ENCODE measurements at places on chromosomes 7 and 10.

DNA sequence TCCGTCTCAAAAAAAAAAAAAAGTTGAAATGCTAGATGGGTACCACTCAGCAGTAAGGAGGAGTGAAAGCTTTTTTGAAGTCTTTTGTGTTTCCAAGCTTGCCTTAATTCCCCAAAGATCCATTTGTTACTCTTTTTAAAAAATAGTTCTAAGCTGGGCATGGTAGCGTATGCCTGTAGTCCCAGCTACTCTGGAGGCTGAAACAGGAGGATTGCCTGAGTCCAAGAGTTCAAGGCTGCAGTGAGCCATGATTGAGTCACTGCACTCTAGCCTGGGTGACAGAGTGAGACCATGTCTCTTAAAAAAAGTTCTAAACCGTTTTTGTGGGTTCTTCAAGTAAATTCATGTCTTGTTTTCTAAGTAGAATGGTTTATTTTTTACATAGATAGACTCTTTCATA is 5.3 kb downstream of the TBC1D12 start:
- no peak for DNase-seq

DNA sequence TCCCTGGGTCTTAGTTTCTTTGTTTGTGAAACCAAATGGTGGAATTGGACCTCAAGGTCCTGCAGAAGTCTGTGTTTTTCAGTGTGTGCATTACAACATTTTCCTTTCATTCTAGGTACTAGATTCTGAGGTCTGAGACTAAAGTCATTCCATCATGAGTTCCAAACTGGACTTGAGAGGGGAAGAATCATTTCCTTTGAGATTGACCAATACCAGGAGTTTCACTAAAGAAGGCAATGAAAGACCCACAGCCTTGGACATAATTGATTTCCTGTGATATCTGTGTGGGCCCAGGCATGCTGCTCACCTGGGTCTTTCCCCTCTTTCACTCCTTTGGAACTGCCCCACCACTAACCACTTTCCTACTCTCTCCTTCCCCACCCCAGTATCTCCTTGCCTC is 18.2 kb downstream of the TAS2R41 start:
- no peak for DNase-seq

GRCh38 chr7:117041007-117041406 is 87.7 kb downstream of the ST7 start:
- no peak for DNase-seq

DNA sequence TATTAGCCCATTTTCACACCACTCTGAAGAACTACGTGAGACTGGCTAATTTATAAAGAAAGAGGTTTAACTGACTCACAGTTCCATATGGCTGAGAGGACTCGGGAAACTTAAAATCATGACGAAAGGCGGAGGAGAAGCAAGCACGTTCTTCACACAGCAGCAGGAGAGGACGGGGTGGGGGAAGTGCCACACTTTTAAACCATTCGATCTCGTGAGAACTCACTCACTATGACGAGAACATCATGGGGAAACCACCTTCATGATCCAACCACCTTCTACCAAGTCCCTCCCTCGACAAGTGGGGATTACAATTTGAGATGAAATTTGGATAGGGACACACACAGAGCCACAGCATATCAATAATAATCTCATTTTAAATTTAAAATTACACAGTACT is 80.2 kb downstream of the VWDE start:
- no peak for DNase-seq

DNA sequence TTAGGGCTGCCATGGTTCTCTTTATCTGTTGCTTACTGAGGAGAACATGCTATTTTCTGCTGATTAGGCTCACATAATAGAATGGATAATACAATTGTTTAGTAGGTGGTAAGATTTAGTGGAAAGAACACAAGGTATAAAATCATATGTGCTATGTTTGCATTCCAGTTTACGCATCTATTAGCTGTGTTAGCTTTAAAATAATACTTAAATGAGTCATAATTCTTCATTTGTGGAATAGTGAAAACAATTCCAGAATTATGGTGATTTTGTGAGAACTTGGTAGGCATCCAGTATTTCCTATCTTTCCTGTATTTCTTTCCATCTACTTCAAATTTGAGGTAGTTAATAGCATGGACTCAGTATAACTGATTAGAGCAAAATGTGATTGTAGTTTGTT is 1585.5 kb upstream of the LRRTM3 start:
- no peak for DNase-seq

GRCh38 chr10:5590816-5591215 is 66.1 kb downstream of the CALML3 start:
- DNase-seq = no peak

GRCh38 chr7:6730343-6730633 is 23.5 kb upstream of the ZNF12 start:
- no peak for DNase-seq

DNA sequence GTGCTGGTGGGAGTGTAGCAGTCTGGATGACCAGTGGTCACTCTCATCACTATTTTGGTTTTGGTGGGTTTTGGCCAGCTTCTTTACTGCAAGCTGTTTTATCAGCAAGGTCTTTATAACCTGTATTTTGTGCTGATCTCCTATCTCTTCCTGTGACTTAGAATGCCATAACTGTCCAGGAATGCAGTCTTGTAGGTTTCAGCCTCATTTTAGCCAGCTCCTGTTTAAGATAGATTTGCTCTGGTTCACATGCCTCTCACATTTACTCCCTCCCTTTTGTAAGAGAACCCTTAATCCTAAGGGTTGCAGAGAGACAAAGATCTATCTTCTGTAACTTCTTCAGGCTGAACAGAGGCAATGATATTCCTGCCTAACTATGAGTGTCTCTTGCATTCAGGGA is 51.2 kb upstream of the INHBA start:
- no peak for DNase-seq

DNA sequence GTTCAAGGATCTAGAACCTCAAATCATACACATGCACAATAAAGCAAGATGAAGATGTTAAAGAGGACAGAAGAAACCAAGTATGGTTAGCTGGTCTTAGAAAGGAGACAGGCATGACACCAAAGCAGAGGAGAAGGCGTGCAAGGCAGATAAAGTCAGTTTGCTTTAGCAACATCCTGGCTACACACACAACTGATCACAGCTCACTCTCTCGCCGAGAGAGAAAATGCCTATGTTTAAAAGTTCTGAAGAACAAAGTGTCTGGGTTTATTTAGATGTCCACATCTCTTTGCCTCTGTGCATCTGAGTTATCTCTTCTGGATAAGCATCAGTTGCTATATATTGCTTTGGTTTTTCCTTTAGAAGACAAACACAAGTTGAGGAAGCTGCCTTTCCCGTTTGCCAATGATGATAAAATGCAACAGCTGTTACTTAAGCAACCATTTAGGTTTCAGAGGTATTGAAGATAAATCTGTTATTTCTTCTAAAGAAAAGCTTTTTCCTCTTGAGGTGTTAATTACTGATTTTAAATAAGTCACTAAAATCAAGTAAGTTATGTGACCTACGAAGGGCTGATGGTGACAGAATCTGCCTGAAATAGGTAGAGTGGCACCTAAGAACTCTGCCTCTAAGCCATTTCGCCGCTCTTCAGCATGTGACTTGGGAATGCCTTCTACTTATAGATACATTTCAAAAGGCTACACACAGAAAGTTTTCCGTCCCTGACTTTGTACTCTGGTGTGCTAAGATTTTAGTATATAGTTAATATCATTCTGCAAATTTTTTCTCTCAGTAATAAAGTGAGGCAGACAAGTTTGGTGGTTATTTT is 146.2 kb upstream of the ASAH2 start:
- DNase-seq = no peak

- DNase-seq = no peak
Observed at GRCh38 chr7:119900996-119901672, 371.8 kb upstream of the KCND2 start.

Data from NCI-H2081 (cell line).